ENCODE measurements at places on chromosomes 1 and 21.

DNA sequence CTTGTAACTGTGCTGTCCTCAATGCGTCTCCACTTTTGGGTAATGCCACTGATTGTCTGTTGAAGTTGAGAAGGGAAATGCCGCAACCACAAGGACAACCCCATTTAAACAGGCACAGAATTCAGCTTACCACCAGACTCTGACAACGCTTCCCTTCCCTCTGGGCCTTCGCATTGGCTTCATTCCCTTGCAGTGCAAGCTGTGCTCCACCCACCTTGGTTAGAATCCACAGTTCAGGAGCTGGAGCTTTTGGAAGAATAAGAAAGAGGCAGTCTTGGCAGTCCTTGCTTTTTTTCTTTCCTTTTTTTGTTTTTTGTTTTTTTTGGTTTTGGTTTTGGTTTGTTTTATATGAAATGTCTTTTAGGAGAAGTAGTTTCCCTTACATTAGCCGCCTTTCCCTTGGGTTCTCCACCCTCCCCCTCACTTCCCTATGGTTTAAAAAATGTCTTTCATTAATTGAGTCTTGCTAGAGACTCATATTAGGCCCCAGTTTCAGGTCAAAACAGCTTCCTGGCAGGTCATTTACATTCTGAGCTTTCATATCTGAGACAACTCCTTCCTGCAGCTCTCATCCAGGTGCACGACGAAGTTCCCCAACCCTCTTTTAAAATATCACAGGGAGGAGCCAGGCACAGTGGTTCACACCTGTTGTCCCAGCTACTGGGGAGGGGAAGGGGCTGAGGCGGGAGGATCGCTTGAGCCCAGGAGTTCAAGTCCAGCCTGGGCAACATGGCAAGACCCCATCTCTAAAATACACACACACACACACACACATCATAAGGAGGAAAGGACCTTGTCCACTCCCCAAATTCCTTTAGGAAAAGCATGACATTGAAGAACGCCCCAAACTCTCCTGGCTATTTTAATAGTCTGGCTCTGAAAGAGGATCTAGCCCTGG lies 20.7 kb upstream of the LAX1 start:
- DNase-seq, result no peak

GRCh38 chr1:19504796-19505692 lies 19.7 kb upstream of the CAPZB start:
- DNase-seq, result peak; percentile 71

DNA sequence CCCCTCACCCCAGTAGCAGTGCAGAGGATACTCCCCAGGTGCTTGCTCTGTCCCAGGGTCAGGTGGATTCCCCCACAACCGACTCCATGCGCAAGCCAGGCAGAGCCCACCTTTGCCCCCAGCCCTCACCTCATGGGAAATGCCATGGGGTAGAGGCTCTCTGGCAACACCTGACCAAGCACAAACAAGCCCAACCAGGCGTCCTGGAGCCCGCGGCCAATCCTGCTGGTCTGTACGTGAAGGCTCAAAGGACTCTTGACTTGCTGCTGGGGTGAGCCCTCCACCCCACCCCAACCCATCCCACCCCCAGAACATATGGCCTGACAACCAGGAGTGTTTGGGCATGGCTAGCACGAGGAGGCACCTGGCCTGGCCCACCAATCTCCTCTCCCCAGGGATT lies 1.8 kb downstream of the ADGRB2 start:
- no peak for DNase-seq

DNA sequence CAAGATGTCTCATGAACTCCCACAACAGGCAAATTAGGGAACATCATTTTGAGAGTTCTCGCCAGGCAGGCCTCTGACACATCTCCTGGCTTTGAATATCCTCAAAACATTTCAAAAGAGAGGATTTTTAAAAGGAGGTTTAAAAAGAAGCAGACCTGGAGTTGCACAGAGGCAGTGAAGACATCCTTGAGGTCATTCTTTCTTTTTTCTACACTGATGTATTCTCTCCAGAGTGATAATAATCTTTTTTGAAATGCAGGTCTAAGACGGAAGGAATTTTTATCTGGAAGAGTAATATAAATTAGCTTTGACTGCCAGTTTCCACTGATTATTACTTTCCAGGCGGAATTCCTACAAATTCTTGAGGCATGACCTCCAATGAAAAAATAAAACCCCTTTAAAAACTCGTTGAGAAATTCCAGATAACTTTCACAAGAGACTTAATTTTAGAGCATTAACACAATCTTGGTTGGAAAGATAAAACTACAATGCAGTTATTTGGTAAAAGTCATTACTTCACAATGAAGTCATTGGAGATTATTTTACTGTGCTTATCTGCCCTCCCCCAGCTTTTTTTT lies 125.0 kb downstream of the LYPLAL1 start:
- DNase-seq, result peak; percentile 21

GRCh38 chr1:33438364-33439160 lies 7.7 kb upstream of the PHC2 start:
- DNase-seq, result no peak

DNA sequence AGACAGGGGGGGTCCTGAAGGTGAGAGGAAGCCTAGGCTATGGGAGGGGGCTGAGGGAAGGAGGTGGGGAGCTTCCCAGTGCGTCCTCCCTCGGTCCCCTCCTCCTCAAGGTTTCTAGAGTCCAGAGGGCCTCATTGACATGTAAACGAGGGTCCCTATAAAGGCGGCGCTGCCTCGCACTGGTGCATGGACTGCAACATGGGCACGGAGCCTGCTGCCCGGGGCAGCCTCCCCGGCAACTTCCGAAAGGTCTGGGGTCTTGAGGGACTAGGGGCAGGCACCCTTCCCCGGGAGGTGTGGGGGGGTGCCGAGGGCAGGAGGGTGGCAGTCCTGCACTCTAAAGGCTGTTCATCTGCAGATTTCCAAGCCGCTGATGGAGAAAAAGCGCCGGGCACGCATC lies at the start of gene HES3:
Gene HES3, plus strand, starts transcription at position 187 of the 400 bp plus-strand sequence. Its CDS starts 187 bp downstream, at position 374.
- DNase-seq, result no peak

DNA sequence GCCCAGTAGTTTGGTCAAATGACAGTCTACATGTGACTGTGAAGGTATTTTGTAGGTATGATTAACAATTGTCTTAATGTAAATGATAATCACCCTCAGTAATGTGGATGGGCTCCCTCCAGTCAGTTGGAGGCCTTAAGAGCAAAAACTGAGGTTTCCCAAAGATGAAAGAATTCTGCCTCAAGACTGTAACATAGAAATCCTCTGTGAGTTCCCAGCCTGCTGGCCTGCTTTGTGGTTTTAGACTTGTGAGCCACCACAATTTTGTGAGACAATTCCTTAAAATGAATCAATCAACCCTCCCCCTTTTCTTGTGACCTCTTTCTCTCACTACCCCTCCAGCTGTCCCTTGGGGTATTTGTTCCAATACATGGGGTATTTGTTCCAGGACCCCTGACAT lies 226.4 kb upstream of the DPYD start:
- DNase-seq, result no peak

Measured in Caki2 (cell line).